B cell (primary cell): ENCODE measurements at places on chromosomes 13 and 19. TPM values are rescaled to one million over a fixed set of nuclear protein-coding genes. Genes with fewer than 3 reads are reported as not detected.

GARRE1 gene
- polyA plus RNA-seq = 26.3 and 32.8 TPM in 2 replicates

TNFRSF19 gene
- polyA plus RNA-seq = 0.36 and 0.59 TPM in 2 replicates

GPATCH1 gene
- polyA plus RNA-seq = 9.9 and 13.6 TPM in 2 replicates

- no peak overlapping the region for H3K27ac ChIP-seq
- no peaks in the 10 kb centered on the region for H3K36me3 ChIP-seq
- H3K27me3 ChIP-seq = no peaks in the 10 kb centered on the region
These were observed 101.7 kb downstream of the TNFRSF19 start for GRCh38 chr13:23671897-23672296.

DNA sequence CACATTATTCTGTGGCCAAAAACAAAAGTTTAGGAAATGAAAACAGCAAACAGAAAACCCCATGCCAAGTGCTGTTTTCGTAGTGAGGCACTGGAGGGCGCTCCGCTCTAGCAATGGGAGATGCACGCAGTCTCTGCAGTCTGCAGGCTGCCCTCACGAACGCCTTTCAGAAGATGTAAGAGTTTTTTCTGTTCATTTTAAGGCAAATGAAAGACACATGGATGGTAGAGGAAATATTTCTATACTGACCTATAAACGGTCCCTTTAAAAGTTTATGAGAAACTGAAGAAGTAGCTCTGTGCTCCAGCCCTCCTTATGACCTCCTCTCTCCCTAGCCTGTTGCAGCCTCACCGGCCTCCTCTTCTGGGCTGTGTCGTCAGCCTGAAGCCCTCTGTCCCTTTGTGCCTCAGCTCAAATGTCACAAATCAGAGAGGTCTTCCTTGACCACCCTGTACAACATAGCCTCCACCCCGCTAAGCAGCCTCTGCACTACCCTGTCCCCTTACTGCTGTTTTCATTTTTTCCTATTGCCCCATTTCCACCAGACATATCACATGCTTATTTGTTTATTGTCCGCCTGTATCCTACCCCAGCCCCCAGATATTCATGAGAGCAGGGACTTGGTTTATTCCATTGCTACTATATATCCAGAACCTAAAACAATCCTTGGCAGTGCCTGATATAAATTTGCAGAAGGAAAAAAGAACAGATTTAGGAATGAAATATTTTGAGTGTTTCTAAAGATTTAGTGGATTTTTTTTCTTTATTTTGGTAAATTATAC lies 116.4 kb downstream of the TM9SF2 start:
- no peaks in the 10 kb centered on the region for H3K27me3 ChIP-seq
- DNase-seq = peak; percentile 22

DNA sequence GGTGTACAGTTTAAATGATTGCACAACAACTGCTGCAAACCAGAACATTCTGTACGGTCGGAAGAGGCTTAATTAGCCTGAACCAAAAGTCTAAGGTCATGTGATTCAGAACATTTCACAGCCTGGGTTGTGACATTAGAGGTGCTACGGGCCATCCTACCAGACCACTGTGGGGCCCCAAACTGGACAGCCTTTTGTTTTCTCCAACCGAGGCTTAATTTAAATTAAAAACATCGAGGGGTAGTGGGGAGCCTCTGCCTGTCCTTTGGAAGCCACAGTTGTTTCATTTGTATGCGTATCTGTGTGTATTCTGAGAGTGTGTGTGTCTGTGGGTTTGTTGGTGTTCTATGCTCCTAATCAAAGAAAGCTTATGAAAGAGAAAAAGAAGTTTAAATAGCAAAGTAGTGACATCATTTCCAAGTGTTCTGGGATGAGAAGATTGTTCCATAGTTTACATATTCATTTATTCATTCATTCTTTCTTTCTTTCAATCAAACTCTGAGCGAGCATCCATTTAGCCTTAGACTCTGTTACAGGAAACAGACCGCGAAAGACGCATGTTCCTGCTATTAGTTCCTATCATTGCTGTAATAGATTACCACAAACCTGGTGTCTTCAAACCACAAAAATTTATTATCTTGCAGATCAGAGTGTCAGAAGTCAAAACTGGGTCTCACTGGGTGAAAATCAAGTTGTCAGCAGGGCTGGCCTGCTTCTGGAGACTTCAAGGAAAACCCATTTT lies 444.8 kb downstream of the FOXO1 start:
- H3K4me1 ChIP-seq = peaks cover 9% of the 10 kb centered on the region
- H3K27me3 ChIP-seq = no peaks in the 10 kb centered on the region
- no peak overlapping the region for H3K27ac ChIP-seq
- H3K36me3 ChIP-seq = no peaks in the 10 kb centered on the region
- no peak overlapping the region for H3K4me3 ChIP-seq

DNA sequence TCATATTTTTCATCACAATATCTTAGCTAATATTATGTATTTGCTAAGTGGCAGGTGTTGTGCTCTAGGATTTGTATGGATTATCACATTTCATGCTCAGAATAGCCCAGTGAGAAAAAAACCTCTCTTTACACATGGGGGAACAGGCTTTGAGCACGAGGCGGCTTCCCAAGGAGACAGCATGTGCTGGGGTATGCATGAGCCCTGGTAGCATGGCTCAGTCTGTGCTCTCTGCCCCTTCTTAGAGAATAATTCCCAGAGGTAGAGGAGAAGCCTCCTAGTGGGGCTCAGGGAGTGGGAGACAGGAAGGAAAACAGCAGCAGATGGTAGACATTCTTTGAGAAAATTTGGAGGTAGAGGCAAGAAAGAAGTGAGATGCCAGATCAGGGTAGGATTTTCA lies 31.6 kb downstream of the RNASEH2B start:
- DNase-seq = no peak
- no peak overlapping the region for H3K27ac ChIP-seq
- H3K4me3 ChIP-seq = no peak overlapping the region
- H3K4me1 ChIP-seq = no peaks in the 10 kb centered on the region
- peaks cover 66% of the 10 kb centered on the region for H3K36me3 ChIP-seq

- H3K27me3 ChIP-seq = no peaks in the 10 kb centered on the region
- H3K36me3 ChIP-seq = peaks cover 83% of the 10 kb centered on the region
- no peak overlapping the region for H3K4me3 ChIP-seq
These were observed 14.4 kb downstream of the CDC16 start for GRCh38 chr13:114249077-114249476.

GRCh38 chr13:70585109-70585508 lies 476.9 kb upstream of the KLHL1 start:
- H3K4me3 ChIP-seq = no peak overlapping the region
- no peak overlapping the region for H3K27ac ChIP-seq
- no peak for DNase-seq
- no peaks in the 10 kb centered on the region for H3K36me3 ChIP-seq
- H3K27me3 ChIP-seq = no peaks in the 10 kb centered on the region

DNA sequence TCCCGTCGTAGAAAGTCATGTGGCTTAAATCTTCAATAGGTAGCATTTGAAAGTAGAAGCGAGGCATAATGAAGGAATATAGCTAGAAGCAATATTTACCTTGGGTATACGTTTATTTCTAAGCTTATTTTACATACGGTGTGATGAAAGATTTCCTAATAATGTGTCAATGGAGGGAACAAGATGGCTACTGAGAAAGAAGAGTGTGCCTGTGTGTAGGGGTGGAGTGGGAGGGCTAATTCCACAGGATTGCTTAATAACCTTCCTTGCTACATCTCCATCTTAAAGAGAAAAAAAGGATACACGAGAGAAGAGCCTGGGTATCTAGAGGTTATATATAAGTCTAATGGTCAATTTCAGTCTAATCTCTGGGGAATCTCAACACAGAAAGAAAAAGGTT lies 2.0 kb downstream of the SPART start:
- no peaks in the 10 kb centered on the region for H3K36me3 ChIP-seq
- DNase-seq = no peak
- H3K27me3 ChIP-seq = no peaks in the 10 kb centered on the region
- H3K4me3 ChIP-seq = no peak overlapping the region

GRCh38 chr19:3358689-3359014 lies 7.7 kb upstream of the NFIC start:
- no peaks in the 10 kb centered on the region for H3K36me3 ChIP-seq
- H3K27me3 ChIP-seq = peaks cover 5% of the 10 kb centered on the region

DNA sequence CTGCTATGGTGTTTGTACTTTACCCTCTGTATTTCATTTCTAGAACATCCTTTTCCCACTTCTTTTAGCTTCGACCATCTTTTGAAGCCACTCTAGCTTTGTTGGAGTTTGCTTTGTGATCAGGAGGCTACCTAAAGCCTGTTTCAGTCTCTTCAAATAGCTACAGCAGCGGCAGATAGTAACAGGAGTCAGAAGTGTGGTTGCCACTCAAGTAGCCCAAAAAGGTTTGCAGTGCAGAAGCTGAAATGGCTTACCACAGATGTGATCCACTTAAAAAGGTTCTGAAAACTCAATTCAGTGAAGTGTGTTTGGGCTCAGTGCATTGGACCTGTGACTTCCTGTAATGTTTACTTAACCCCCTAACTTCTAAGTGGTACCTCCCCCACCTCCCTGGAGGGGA lies 26.2 kb downstream of the WASF3 start:
- H3K4me1 ChIP-seq = no peaks in the 10 kb centered on the region
- no peaks in the 10 kb centered on the region for H3K36me3 ChIP-seq
- no peak for DNase-seq
- no peak overlapping the region for H3K4me3 ChIP-seq

DNA sequence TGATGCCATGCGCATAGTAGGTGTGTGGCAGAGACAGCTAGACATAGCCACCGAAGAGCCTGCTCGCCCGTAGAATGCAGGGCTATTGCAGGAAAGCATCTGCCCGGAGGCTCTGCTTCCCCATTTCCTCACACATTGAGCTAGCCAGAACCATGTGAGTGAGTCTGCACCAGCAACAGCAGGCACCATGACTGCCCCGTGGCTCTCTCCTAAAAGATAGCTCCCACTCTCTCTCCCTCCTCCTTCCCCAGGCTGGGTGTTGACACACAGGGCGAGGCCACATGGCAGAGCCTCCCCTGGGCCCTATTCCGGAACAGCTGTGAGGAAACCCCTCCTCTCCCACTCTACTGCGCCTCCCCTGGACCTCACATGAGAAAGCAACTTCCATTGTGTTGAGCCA lies 52.3 kb upstream of the ATP12A start:
- no peaks in the 10 kb centered on the region for H3K36me3 ChIP-seq
- DNase-seq = no peak
- no peaks in the 10 kb centered on the region for H3K27me3 ChIP-seq
- H3K4me3 ChIP-seq = no peak overlapping the region

DNA sequence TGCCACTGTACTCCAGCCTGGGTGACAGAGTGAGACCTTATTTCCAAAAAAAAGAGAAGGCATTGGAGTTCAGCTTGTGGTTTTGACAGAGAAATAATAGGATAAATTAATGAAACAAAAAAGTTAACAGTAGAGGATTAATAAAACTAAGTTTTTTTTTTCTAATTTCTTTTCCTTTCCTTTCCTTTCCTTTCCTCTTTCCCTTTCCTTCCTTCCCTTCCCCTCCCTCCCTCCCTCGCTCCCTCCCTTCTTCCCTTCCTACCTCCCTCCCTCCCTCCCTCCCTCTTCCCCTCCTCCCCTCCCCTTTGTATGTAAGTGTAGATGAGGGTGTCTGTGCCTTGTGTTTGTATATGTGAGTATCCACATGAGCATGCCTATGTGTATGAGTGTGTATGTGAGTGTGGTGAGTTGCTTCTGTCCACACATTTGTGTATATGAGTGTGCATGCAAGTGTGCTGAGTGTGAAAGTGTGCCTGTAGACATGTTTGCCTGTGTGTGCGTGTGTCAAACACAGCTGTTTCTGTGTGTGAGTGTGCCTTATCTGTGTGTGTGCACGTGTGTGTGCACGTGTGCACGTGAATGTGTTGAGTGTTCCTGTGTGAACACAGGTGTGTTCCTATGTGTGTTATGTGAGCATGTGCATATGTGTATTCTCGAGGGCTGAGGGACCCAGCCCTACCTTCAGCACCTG lies 12.5 kb upstream of the MZF1 start:
- H3K4me1 ChIP-seq = peaks cover 6% of the 10 kb centered on the region
- no peak overlapping the region for H3K27ac ChIP-seq
- no peak for DNase-seq
- no peak overlapping the region for H3K4me3 ChIP-seq

DNA sequence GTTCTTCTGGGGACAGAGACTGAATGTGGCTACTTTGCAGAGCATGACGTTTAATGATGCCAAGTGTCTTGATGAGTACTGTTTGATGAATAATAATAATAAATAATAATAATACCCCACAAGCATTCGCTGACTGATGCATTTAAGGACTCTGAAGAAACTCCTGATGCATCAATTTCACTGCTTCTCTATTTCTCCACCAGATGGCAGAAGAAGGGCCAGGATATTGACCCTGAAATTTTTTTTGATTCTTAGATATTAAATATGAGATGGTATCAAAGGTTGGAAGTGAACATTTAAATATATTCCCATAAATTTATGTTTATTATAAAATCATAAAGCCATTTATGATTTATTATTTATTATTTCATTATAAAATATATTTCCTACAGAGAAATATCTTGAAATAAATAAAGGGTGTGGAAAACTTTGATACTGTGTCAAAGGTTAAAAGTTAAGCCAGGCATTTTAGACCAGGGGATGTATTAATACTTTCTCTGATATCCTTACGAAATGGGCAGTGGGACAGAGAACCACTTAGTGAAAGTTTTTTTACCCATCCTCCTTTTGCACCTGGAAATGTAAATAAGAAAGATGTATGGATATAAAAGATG lies 170.9 kb downstream of the LACC1 start:
- no peak overlapping the region for H3K27ac ChIP-seq
- H3K4me1 ChIP-seq = no peaks in the 10 kb centered on the region
- H3K36me3 ChIP-seq = no peaks in the 10 kb centered on the region
- no peak overlapping the region for H3K4me3 ChIP-seq
- peak; percentile 50 for DNase-seq
- H3K27me3 ChIP-seq = no peaks in the 10 kb centered on the region

- no peaks in the 10 kb centered on the region for H3K36me3 ChIP-seq
- no peaks in the 10 kb centered on the region for H3K27me3 ChIP-seq
- DNase-seq = no peak
- H3K27ac ChIP-seq = no peak overlapping the region
- H3K4me1 ChIP-seq = no peaks in the 10 kb centered on the region
These were observed 70.1 kb upstream of the IPO5 start for GRCh38 chr13:97883396-97883795.

- H3K4me3 ChIP-seq = no peak overlapping the region
- no peaks in the 10 kb centered on the region for H3K4me1 ChIP-seq
- H3K27ac ChIP-seq = peak overlapping the region; percentile 48
- DNase-seq = no peak
- no peaks in the 10 kb centered on the region for H3K27me3 ChIP-seq
- H3K36me3 ChIP-seq = peaks cover 75% of the 10 kb centered on the region
These were observed 136.4 kb downstream of the MYCBP2 start for GRCh38 chr13:77190349-77190958.

DNA sequence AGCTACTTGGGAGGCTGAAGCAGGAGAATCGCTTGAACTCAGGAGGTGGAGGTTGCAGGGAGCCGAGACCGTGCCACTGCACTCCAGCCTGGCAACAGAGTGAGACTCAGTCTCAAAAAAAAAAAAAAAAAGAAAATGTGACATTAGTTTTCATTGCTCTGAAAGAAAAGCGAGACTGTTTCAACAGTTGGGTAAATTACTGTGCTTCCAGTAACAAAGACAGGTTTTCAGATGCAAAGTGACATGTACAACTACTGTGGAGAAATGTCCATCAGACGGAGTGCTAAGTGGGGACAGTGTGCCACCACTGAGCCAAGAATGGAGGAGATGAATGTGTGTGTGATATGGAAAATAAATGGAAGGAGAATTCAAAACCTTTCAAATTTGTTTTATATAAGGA lies 24.2 kb upstream of the SLC15A1 start:
- no peak for DNase-seq
- no peaks in the 10 kb centered on the region for H3K36me3 ChIP-seq
- H3K27ac ChIP-seq = no peak overlapping the region
- H3K4me1 ChIP-seq = no peaks in the 10 kb centered on the region
- no peak overlapping the region for H3K4me3 ChIP-seq
- peaks cover 4% of the 10 kb centered on the region for H3K27me3 ChIP-seq
